ENCODE measurements at places on chromosomes 4 and X.
A peak's percentile ranks its signal among the peaks of the same experiment; 100 is the strongest.

DNA sequence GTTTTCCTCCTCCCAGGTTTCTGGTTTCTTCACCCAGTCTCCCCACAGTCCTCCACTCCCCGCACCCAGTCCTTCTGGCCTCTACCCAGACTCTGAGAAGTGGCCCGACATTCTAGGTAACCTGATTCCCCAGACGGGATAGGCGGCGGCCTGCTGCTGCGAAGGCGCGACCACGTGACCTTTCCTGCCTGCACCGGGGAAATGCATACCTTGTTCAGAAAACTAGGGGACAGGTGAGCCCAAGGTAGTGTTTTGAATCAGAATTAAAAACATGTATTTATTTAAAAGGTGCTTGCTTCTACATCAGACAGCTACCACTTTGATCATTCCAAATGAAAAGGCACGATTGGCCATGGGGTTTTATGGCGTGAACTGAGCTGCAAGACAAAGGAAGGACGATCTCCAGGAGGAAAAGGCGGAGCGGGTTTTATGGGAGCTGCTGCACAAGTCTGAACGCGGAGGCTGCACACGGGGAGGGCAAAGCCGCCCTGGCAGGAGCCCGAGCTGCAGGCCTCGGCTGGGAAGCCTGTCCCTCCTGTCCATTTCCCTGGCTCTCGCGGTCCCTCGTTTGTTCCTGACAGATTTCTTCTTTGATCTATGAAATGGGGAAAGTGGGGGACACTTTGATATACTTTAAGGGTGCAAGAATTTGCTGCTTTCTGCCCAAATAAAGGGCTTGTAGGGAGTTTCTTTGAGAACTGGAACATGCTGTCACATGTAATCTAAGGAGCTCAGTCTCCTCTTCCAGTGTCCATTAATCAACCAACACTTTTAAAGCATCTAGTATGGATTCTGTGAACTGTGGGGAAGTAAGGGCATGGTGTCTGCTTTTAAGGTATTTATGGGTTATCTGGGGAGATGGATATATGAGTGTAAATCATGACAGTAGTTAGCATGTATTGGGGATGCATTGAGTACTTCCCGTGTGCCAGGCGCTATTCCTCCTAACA is 150.9 kb downstream of the SPRY1 start:
- no peak overlapping the region for H3K4me3 ChIP-seq
- H3K27ac ChIP-seq, result 0 out of 2 replicates have a peak overlapping the region, but pooled peaks have one; percentile 20
- no peaks in the 10 kb centered on the region for H3K36me3 ChIP-seq

- H3K27me3 ChIP-seq, result no peaks in the 10 kb centered on the region
- H3K4me3 ChIP-seq, result no peak overlapping the region
- no peaks in the 10 kb centered on the region for H3K36me3 ChIP-seq
- peaks cover 8% of the 10 kb centered on the region for H3K4me1 ChIP-seq
- H3K27ac ChIP-seq, result no peak overlapping the region
These were observed 56.2 kb upstream of the PJA1 start for GRCh38 chrX:69221239-69222102.

DNA sequence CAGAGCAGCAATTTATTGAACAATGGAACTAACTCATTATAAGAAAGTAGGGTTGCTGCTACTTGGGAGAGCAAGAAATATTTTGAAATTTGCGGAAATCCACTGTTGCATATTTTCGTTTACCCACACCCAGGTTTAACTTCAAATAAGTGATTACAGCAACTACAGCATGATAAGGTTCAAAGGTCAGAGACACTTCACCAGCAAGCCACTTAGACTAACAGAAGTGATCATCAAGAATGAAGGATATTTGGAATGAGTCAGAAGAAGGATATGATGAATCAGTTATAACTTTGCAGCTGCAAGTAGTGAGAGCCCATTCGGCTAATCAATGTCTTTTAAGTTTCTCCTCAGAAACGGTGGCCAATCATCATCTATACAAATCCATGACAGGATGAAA is 199.3 kb downstream of the TMA16 start:
- 0 out of 2 replicates have a peak, but pooled peaks cover 3% of the 10 kb centered on the region for H3K36me3 ChIP-seq
- peak; percentile 77 for DNase-seq
- no peaks in the 10 kb centered on the region for H3K27me3 ChIP-seq
- peak overlapping the region; percentile 20 for H3K4me3 ChIP-seq
- peak overlapping the region; percentile 81 for H3K27ac ChIP-seq

GRCh38 chr4:38920677-38921076 is 53.1 kb downstream of the FAM114A1 start:
- H3K27ac ChIP-seq, result no peak overlapping the region
- H3K4me3 ChIP-seq, result no peak overlapping the region
- H3K36me3 ChIP-seq, result no peaks in the 10 kb centered on the region
- H3K27me3 ChIP-seq, result no peaks in the 10 kb centered on the region
- no peaks in the 10 kb centered on the region for H3K4me1 ChIP-seq

DNA sequence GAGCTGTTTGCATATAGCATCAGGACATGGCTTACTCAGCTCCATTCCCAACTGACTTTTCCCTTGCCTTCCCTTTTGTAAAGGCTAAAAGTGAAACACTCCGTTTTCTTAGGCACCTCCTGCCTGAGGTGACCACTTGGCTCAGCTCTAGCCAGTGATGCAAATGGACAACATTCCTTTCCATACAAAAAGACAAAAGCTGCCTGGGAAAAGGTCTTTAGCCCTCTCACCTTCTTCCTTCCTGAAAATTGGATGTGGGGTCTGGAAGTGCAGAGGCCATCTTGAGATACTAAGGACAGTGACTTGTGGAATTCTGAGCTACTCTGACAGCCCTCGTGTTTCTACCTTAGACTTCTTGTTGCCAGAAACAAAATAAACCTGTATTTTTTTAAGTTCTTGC is 27.7 kb upstream of the SFRP2 start:
- peaks cover 37% of the 10 kb centered on the region for H3K27me3 ChIP-seq
- no peaks in the 10 kb centered on the region for H3K36me3 ChIP-seq
- no peak for DNase-seq
- no peaks in the 10 kb centered on the region for H3K4me1 ChIP-seq

DNA sequence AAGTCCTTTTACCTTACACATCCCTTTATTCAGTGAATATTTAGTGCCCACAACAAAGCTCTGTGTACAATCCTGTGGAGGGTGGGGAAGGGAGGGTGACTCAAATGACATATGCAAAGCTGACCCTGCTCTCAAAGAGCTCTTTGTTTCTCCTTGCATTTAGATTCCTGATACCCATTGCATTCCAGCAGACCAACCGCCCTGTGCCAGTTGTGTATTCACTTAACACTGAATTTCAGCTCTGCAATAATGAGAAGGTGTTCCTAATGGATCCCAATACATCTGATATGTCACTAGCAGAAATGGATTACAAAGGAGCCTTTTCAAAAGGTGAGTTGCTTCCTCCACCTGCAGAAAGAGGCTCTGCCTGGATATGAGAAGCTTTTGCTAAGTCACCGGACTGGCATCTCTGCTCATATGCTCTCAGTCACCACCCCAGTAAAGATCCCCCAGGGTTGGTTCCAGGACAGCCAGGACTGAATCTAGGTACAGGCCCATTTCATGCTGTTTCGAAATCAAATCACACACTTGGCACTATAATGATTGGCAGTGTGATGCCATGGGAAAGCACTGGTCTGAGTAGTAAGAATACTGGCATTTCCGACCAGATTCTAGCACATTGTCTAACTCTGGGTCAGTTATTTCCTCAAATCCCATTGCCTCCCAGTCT is 17.1 kb upstream of the ANXA3 start:
- H3K36me3 ChIP-seq, result no peaks in the 10 kb centered on the region
- peak overlapping the region; percentile 90 for H3K27ac ChIP-seq
- H3K4me3 ChIP-seq, result no peak overlapping the region
- peaks cover 39% of the 10 kb centered on the region for H3K4me1 ChIP-seq

DNA sequence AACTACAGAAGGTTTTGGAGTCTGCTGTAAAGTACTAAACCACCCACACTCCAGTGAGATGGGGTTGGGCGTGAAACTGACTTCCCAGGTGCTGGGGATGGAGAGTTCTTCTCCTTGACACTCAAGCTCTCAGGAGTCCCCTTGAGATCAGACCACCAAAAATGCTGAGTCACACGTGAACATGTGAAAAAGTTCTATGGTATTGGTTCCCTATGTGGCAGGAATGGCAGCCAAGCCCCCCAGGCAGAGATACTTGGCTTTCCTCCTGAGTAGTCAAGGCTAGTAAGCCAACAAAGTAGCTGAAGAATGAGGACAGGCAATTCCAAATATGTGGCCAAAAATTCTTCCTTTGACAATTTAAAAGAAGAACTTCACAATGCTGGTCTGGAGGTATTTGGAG is 222.0 kb upstream of the ADAMTS3 start:
- peaks cover 11% of the 10 kb centered on the region for H3K27me3 ChIP-seq
- no peaks in the 10 kb centered on the region for H3K4me1 ChIP-seq
- H3K27ac ChIP-seq, result no peak overlapping the region
- H3K4me3 ChIP-seq, result no peak overlapping the region
- no peaks in the 10 kb centered on the region for H3K36me3 ChIP-seq

DNA sequence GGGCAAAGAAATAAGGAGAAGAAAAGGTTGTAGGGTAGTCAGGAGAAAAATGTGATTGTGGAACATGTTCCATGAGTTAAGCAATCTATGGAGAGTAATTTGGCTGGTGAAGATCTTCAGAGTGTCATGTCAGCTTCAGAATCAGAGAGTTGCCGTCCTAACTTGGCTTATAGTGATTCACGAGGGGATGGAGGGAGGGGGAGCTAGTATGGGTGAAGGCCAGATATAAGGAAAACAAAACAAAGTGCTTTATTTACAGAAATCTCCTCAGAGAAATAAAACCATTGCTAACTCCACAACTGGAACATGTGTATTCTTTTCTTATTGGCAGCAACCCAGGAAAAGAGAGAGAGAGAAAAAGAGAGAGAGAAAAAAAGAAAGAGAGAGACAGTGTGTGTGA is 256.5 kb upstream of the NRK start:
- peaks cover 13% of the 10 kb centered on the region for H3K4me1 ChIP-seq
- no peaks in the 10 kb centered on the region for H3K36me3 ChIP-seq
- no peak for DNase-seq
- no peak overlapping the region for H3K4me3 ChIP-seq
- H3K27me3 ChIP-seq, result no peaks in the 10 kb centered on the region

DNA sequence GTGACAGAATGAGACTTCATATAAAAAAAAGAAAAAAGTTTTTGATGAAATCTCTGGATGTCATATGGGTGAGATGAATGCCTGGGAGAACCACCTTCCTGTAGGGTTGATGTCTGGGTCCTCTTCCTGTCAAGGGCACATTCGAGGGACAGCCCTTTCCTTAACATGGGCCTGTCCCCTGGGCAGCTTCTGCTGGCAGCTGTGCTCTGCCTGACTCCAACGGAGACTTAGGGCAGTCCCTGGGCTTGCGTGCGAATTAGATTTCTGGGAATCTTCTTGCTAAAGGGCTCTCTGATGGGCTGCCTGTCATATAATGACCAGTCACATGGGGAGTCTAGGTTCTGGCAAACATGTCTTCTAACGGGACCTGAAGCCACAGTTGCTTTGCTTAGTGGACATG is 40.7 kb downstream of the TNIP2 start:
- H3K36me3 ChIP-seq, result peaks cover 3% of the 10 kb centered on the region
- H3K4me3 ChIP-seq, result no peak overlapping the region
- no peaks in the 10 kb centered on the region for H3K27me3 ChIP-seq
- H3K27ac ChIP-seq, result no peak overlapping the region

DNA sequence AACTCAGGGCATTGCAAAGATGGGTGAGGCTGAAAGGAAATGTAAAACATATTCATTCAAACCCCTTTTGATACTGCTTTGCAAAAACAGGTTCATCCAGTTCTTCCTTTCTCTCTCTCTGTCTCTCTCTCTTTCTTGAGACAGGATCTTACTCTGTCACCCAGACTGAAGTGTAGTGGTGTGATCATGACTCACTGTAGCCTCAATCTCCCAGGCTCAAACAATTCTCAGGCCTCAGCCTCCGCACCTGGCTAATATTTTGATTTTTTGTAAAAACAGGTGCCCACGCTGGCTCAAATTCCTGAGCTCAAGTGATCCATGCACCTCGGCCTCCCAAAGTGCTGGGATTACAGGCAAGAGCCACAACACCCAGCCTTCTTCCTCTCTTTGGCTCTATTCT is 15.6 kb upstream of the DCHS2 start:
- no peaks in the 10 kb centered on the region for H3K36me3 ChIP-seq
- peak overlapping the region; percentile 71 for H3K27ac ChIP-seq
- peaks cover 7% of the 10 kb centered on the region for H3K27me3 ChIP-seq
- H3K4me3 ChIP-seq, result no peak overlapping the region
- DNase-seq, result peak; percentile 82

- H3K27ac ChIP-seq, result no peak overlapping the region
- H3K4me3 ChIP-seq, result peak overlapping the region; percentile 82
- H3K4me1 ChIP-seq, result peaks cover 11% of the 10 kb centered on the region
These were observed 1.8 kb downstream of the SEPTIN6 start for GRCh38 chrX:119690921-119691716.

- H3K4me1 ChIP-seq, result peaks cover 25% of the 10 kb centered on the region
- H3K4me3 ChIP-seq, result no peak overlapping the region
- no peak overlapping the region for H3K27ac ChIP-seq
These were observed 18.9 kb downstream of the TSPAN5 start for GRCh38 chr4:98639523-98639922.

GRCh38 chr4:85967872-85968271 is 392.0 kb downstream of the MAPK10 start:
- H3K4me3 ChIP-seq, result no peak overlapping the region
- no peak for DNase-seq
- H3K27me3 ChIP-seq, result no peaks in the 10 kb centered on the region
- no peaks in the 10 kb centered on the region for H3K36me3 ChIP-seq
- H3K27ac ChIP-seq, result no peak overlapping the region

DNA sequence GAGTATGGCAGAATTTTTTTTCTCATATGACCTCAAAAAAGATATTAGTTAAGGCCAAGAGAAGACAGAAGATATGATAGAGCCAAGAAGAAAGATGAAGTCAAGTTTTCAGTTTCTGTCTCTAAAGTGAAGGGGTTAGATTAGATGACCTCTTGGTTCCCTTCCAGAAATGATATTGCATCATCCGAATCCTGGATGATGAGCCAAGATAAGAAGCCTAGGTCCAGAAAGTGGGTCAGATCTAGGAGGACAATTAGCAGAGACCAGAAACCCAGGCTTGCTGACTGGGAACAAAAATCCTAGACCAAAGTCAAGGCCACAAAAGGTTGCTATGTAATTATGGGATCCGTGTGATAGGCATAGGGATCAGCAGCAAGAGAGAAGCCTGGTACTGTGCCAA is 20.2 kb downstream of the SATL1 start:
- H3K27ac ChIP-seq, result no peak overlapping the region
- H3K4me1 ChIP-seq, result no peaks in the 10 kb centered on the region
- no peaks in the 10 kb centered on the region for H3K36me3 ChIP-seq
- no peak overlapping the region for H3K4me3 ChIP-seq
- DNase-seq, result no peak

DNA sequence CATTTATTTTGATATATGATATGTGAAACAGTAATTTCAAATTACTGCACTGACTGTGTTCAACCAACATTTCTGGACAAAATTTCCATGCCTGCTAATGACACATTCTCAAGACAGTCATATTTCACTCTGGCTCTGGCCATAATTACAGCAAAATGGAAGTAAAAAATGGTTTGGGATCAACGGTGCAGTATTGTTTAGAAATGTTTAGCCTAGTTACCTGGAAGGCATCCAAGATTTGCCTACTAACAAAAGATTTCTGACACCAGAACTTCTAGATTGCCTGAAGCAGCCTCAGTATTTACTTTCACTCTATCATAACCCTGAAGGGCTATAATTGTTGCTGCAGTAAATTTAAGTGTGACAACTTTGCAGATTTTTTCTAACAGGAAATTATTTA is 416.3 kb downstream of the PCDH10 start:
- no peaks in the 10 kb centered on the region for H3K36me3 ChIP-seq
- H3K27ac ChIP-seq, result no peak overlapping the region
- peak; percentile 51 for DNase-seq
- H3K4me3 ChIP-seq, result no peak overlapping the region
- no peaks in the 10 kb centered on the region for H3K4me1 ChIP-seq
- H3K27me3 ChIP-seq, result no peaks in the 10 kb centered on the region

- no peak overlapping the region for H3K4me3 ChIP-seq
- no peaks in the 10 kb centered on the region for H3K36me3 ChIP-seq
- peak overlapping the region; percentile 0 for H3K27ac ChIP-seq
- peak; percentile 65 for DNase-seq
These were observed 337.7 kb upstream of the CTSO start for GRCh38 chr4:156291317-156291716.
